ENCODE measurements at places on chromosomes 4 and X.
A peak's percentile ranks its signal among the peaks of the same experiment; 100 is the strongest.

DNA sequence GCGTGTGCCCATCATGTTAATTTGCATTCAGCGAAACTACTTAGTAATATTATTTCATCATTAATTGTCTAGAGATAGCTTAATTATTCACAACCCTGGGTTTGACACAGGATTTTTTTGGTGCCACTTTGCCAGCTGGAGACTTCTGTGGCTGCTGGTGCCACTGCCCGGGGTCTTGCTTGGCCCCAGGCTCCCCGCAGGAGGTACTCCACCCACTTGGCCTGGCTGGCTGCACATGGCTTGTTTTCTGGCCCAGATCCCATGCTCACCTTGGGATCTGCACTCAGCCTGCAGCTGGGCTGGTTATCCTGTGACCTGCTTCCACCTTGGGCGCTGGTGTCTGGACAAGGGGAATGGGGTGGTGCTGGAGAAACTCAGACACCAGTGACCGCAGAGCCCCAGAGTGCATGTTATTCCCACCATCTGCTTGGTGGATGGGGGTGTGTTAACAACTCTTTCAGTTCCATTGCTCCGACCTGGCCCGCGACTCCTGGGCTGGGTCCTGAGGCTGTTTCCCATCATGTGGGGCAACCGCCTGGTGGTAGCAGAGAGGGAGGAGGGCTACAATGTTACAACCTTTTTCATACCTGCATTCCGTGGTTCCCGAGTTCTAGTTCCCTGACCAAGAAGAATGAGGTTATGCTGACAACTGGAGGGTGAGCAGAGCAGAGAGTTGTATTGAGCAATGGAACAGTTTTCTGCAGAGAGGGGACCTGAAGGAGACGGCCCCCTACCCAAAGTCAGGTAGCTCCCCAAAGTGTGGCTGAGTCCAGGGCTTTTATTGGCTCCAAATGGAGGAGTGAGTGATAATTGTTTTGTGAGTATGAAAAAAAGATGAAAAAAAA lies 1950.0 kb upstream of the IGFBP7 start:
- H3K4me1 ChIP-seq, result no peaks in the 10 kb centered on the region
- no peaks in the 10 kb centered on the region for H3K27me3 ChIP-seq
- no peak for DNase-seq
- H3K36me3 ChIP-seq, result no peaks in the 10 kb centered on the region

- H3K4me1 ChIP-seq, result no peaks in the 10 kb centered on the region
- H3K27me3 ChIP-seq, result no peaks in the 10 kb centered on the region
- H3K36me3 ChIP-seq, result no peaks in the 10 kb centered on the region
- no peak overlapping the region for H3K27ac ChIP-seq
Observed at GRCh38 chr4:148810461-148810860, 368.2 kb upstream of the NR3C2 start.

GRCh38 chrX:16804923-16805464 lies 18.7 kb downstream of the TXLNG start:
- no peaks in the 10 kb centered on the region for H3K36me3 ChIP-seq
- H3K27ac ChIP-seq, result no peak overlapping the region
- DNase-seq, result no peak
- H3K4me3 ChIP-seq, result no peak overlapping the region
- H3K4me1 ChIP-seq, result peaks cover 3% of the 10 kb centered on the region

GRCh38 chr4:88223516-88223915 lies 60.8 kb downstream of the PPM1K start:
- H3K4me3 ChIP-seq, result no peak overlapping the region
- H3K36me3 ChIP-seq, result no peaks in the 10 kb centered on the region
- no peaks in the 10 kb centered on the region for H3K27me3 ChIP-seq
- no peak overlapping the region for H3K27ac ChIP-seq
- DNase-seq, result no peak

DNA sequence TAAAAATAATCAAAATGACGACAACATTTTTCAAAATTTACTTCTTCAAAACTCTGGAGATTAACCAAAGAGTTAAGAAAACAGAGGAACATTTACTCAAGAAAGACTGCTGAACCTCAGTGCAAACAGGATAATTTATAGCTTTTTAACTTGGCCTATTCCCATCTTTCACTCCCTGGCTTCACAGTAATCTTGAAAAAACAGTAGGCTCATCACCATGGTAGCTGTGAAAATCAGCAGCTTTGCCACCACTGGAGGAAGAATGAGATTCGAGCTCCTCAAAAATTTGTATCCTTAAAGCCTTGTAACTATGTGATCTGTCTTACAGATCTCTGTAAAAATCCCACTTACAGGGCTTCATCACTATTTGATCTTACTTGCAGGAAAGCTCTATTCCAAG lies 447.7 kb upstream of the CTSO start:
- H3K4me1 ChIP-seq, result no peaks in the 10 kb centered on the region
- H3K4me3 ChIP-seq, result no peak overlapping the region
- no peak for DNase-seq
- no peak overlapping the region for H3K27ac ChIP-seq
- no peaks in the 10 kb centered on the region for H3K36me3 ChIP-seq

DNA sequence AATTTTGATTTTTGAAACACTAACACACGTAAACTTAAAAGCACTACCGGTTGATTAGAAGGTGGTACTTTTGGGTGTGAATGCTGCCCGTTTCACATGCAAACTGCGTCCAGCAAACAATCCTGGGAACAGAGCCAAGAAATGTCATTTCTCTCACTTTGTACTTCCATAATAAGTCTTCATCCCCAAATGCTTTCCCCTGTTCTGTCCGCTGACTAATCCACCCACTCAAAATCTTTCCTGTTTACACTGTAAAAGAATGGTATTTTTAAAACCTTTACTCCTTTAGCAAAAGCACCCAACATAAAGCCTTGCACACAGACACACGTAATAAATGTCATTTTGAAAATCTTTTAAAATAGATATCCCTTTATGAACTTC lies 39.1 kb upstream of the PDLIM5 start:
- no peaks in the 10 kb centered on the region for H3K27me3 ChIP-seq
- no peak for DNase-seq
- H3K36me3 ChIP-seq, result no peaks in the 10 kb centered on the region
- peaks cover 11% of the 10 kb centered on the region for H3K4me1 ChIP-seq

GRCh38 chrX:39709812-39710211 lies 387.9 kb downstream of the BCOR start:
- H3K4me1 ChIP-seq, result no peaks in the 10 kb centered on the region
- H3K4me3 ChIP-seq, result no peak overlapping the region
- H3K27ac ChIP-seq, result no peak overlapping the region
- H3K27me3 ChIP-seq, result no peaks in the 10 kb centered on the region
- DNase-seq, result no peak
- no peaks in the 10 kb centered on the region for H3K36me3 ChIP-seq

DNA sequence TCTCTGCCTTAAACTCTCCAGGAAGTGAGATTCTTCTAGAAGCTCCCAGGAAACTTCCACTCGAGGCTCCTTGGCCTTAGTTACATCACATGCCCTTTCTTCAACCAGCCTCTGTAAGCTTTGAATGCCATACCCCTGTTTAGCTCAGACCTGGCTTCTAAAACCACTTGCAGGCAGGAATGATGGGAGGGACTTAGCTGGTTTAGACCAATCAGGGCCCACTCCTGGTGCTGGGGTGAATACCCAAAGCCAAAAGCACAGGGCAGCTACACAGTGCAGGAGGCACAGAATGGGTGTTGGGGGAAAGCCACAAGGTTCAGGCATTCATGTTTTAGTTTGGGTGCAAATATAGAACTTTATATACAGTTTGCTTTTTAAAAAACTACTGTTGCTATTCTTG lies 296.2 kb downstream of the FRMPD4 start:
- no peaks in the 10 kb centered on the region for H3K27me3 ChIP-seq
- H3K36me3 ChIP-seq, result no peaks in the 10 kb centered on the region
- H3K4me1 ChIP-seq, result no peaks in the 10 kb centered on the region
- no peak overlapping the region for H3K4me3 ChIP-seq

GRCh38 chrX:20432048-20432447 lies 165.3 kb upstream of the RPS6KA3 start:
- no peaks in the 10 kb centered on the region for H3K36me3 ChIP-seq
- no peak overlapping the region for H3K4me3 ChIP-seq
- no peak overlapping the region for H3K27ac ChIP-seq
- H3K27me3 ChIP-seq, result no peaks in the 10 kb centered on the region

DNA sequence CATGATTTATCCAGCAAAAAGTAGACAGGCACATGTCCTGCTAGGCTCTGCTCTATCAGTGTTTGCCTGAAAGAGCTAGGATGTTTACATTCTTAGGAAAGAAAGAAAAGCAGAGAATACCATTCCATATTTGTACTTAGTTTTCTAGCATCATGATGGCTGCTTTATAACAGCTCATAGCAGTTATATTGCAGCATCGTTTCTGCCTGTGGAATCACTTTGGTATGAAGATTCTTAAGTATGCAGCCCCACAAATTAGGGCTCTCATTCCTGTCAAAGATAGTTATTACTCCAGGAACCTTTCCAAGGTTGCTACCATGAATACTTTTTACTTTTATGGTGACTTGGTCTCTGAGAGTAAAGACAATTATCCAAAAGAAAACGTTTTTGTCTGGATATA lies 119.0 kb upstream of the MYOZ2 start:
- H3K4me3 ChIP-seq, result no peak overlapping the region
- H3K4me1 ChIP-seq, result no peaks in the 10 kb centered on the region
- DNase-seq, result no peak
- H3K36me3 ChIP-seq, result no peaks in the 10 kb centered on the region
- H3K27ac ChIP-seq, result no peak overlapping the region

- H3K4me3 ChIP-seq, result no peak overlapping the region
- H3K4me1 ChIP-seq, result peaks cover 3% of the 10 kb centered on the region
- no peaks in the 10 kb centered on the region for H3K27me3 ChIP-seq
Observed at GRCh38 chrX:110426155-110426504, 67.5 kb downstream of the RTL9 start.

- H3K27ac ChIP-seq, result no peak overlapping the region
- no peak overlapping the region for H3K4me3 ChIP-seq
- no peaks in the 10 kb centered on the region for H3K36me3 ChIP-seq
- no peaks in the 10 kb centered on the region for H3K4me1 ChIP-seq
- no peak for DNase-seq
Observed at GRCh38 chrX:66030505-66031317, 9.2 kb downstream of the VSIG4 start.

DNA sequence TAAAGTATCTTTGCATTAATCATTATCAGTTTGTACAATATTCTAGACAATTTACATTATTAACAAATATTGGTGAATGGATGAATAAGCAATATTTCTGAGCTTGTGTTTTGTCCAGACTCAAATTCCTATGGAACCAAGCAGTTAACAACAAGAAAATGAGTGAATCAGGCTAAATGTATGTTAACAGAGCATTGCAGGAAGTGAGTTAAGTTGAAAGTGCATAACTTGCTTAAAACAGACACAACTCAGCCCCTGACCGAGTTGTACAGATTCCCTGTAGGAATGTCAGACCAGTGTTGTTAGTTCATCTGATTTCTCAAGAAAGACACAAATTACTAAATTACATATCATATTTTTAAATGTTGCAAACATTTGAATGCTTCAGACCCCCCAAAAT lies 23.7 kb upstream of the CSN1S1 start:
- no peaks in the 10 kb centered on the region for H3K27me3 ChIP-seq
- no peaks in the 10 kb centered on the region for H3K36me3 ChIP-seq
- DNase-seq, result no peak
- no peak overlapping the region for H3K4me3 ChIP-seq
- H3K27ac ChIP-seq, result no peak overlapping the region
- no peaks in the 10 kb centered on the region for H3K4me1 ChIP-seq

DNA sequence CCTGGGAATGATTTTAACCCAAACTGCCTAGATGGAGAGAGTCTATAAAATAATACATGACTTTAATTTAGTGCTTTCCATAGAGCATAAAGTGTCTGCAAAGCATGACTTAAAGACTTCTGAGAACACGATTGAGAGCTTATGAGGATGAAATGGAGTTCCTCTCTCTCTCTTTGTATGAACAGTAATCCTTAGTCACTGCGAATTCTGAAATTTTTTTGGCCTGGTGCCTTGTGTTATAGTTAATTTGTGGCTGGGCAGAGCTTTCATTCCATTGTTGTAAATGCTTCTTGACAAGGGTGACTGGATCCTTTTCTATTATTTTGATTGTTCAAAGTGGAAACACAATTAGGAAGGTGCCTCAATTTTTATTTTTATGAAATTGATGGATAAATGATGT lies 179.5 kb downstream of the CEP135 start:
- H3K27me3 ChIP-seq, result no peaks in the 10 kb centered on the region
- H3K27ac ChIP-seq, result no peak overlapping the region
- DNase-seq, result no peak
- no peak overlapping the region for H3K4me3 ChIP-seq
- H3K36me3 ChIP-seq, result no peaks in the 10 kb centered on the region
- H3K4me1 ChIP-seq, result no peaks in the 10 kb centered on the region

DNA sequence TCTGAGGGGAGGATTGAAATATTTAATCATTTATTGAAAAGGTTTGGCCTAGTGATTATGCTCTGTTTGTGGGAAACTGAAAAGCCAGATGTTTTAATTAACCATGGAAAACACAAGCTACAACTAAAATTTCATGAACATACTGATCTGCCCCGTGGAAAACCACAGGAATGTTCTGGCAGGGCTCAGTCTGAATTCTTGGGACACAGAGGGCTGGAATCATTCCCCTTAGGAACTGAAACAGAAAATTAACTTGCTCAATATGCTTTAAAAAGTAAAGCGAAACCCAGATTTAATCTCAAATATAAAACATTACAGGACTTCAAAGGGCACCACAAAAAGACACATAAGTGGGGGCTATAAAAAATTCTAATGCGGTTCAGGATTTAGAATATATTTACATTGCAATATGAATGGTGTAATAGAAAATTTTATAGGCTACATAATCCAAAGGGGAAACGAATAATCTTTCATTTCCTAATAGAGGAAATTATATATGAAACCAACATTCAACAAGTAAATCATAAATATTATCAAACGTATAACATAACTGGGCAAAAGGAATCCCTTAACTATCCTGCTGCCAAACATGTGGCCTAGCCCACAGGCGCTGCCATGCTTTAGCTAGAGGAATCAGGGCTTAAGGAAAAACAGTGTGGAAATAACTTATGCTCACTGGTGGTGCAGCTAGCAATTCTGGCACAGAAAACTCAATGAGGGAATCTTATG lies 70.9 kb downstream of the APBB2 start:
- H3K27ac ChIP-seq, result peak overlapping the region; percentile 78
- peak overlapping the region; percentile 11 for H3K4me3 ChIP-seq
- H3K27me3 ChIP-seq, result no peaks in the 10 kb centered on the region
- peaks cover 59% of the 10 kb centered on the region for H3K4me1 ChIP-seq
- no peak for DNase-seq
- no peaks in the 10 kb centered on the region for H3K36me3 ChIP-seq

GRCh38 chr4:163611784-163612445 lies 117.4 kb downstream of the TMA16 start:
- H3K36me3 ChIP-seq, result no peaks in the 10 kb centered on the region
- DNase-seq, result no peak
- no peaks in the 10 kb centered on the region for H3K27me3 ChIP-seq
- no peaks in the 10 kb centered on the region for H3K4me1 ChIP-seq

DNA sequence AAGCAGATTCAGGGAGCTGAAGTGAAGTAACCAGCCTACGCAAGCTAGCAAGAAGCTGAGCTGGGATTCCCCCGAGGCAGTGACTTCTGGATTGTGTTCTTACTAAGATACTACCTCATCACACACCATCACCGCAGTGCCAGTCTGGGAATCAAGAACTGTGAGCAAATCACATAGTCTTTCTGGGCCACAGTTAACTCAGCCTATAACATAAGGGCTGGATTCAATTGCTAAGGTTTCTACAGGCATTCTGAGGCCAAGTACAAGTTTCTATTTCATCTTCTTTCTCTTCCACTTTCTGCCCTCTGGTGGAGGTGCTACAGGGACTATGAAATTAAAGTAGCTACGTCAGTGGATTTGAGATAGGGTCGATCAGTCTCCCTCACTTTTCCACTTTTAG lies 1.4 kb upstream of the CORIN start:
- peaks cover 16% of the 10 kb centered on the region for H3K36me3 ChIP-seq
- no peak overlapping the region for H3K27ac ChIP-seq
- no peak overlapping the region for H3K4me3 ChIP-seq

- no peaks in the 10 kb centered on the region for H3K27me3 ChIP-seq
- no peaks in the 10 kb centered on the region for H3K36me3 ChIP-seq
- no peaks in the 10 kb centered on the region for H3K4me1 ChIP-seq
- DNase-seq, result no peak
Observed at GRCh38 chr4:41269682-41270081, 13.0 kb downstream of the UCHL1 start.
